MG63 (cell line): ENCODE measurements at places on chromosomes 1 and 21. TPM values are rescaled to one million over a fixed set of nuclear protein-coding genes. Genes with fewer than 3 reads are reported as not detected.

DNA sequence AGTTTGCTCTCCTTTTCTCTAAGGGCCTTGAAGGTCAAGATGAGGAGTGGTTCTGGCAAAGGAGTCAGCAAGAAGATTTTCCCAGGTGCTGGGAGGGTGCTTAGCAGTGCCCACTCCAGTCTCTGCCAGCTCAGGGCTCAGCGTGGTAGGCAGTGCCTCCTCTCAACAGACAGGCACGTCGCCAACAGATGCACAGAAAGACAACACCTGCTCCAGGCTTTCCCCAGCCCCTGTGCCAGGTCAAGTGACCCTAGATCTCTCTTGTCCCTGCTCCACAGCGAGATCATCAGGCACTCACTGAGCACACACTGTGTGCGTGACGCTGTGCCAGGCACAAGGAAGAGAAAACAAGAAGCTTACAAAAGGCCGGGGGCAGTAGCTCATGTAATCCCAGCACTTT lies 86.0 kb downstream of the CASZ1 start:
- DNase-seq: no peak

MAP3K21 gene
- total RNA-seq: 0.89 and 1.5 TPM in 2 replicates

DNA sequence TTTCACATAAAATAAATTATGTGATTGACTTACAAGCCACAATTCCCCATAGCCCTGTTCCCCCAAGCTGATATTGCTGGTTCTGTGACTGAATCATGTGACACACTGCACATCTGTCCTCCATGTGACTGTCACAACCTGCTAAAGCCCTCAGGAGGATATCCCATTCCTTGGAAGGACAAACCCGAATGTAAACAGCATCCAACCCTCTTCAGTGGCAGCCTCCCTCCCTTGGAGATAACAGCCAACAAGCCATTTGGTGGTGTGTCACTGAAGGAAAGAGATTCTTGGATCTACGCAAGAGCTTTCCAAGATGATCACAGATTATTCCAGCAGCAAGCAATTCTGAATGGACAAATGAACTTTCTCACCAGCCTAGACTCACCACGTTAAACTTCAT lies 153.9 kb upstream of the TIAM1 start:
- no peak for DNase-seq

- DNase-seq: no peak
Measured at GRCh38 chr1:2637442-2638145, 4.8 kb upstream of the MMEL1 start.

GRCh38 chr1:150567717-150568593 lies 11.5 kb downstream of the MCL1 start:
- peak; percentile 92 for DNase-seq

DNA sequence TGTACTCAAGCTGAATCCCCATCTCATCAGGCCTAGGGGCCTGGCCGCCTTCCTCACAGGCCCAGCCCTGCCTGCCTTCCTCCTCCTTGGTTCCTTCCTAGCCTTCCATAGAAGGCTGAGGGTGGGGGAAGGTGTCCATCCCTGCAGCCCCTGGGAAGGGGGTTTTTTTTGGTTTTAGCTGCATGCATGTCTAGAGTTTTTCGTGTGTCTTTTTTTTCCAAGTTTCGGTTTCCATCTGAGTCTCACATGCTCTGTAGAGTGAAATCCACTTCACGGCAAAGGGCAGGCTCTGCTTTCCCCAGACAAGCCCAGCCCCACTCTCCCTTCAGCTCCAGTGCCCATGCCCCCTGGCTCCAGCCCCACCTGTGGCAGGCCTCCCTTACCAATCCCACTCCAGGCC lies 32.1 kb downstream of the GRHL3 start:
- no peak for DNase-seq

ASPM gene
- total RNA-seq: 18.7 and 36.6 TPM in 2 replicates

DNA sequence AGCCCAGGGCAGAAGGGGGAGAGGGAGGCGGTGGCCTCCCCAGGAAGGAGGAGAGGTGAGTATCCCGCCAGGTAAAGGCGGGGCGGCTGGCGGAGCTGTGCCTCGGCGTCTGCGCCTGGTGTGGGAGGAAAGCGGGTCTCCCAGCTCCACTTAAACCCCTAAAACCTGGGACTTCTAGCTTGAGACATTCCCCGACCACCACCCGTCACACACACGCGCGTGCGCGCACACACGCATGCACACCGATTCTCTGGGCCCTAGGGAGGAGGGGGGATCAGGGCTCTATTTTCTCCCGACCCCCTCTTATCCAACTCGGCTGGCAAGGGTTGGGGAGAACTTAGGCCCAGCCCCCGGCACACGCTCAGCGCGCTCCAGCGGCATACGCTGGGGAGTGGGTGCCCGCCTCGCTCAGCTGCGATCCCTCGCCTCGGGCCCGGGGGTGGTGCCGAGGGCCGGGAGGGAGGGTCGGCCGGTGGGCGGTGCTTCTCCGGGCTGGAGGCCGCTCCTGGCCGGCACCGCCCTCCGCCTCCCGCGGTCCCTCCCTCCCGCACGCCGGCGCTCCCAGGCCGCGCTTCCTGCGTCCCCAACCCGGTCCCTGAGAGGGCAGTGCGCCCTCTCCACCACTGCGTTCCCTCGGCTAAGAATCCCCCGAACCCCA lies at the start of gene TMEM51:
TMEM51 (plus strand) TSS at position 564 of the 658 bp plus-strand sequence. CDS start 61,341 bp downstream, outside the sequence.
- DNase-seq: peak; percentile 63

DNA sequence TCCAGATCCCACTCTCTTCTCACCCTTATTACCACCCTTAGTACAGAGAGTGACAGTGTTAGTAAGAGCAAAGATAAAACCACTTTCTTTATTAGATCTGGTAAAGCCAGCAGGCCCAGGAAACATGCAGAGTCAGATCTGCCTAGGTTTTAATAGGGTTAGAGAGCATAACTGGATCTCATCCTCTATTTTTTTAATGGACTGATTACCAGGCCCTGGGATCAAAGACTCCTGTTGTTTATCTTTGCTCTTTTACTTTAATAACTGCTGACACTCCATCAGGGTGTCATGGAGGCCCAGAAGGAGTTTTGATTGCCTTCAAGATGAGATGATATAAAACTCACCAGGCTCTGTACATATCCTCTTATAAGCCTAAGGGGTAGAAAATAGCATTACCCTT lies 45.3 kb upstream of the RGS5 start:
- DNase-seq: no peak

DNA sequence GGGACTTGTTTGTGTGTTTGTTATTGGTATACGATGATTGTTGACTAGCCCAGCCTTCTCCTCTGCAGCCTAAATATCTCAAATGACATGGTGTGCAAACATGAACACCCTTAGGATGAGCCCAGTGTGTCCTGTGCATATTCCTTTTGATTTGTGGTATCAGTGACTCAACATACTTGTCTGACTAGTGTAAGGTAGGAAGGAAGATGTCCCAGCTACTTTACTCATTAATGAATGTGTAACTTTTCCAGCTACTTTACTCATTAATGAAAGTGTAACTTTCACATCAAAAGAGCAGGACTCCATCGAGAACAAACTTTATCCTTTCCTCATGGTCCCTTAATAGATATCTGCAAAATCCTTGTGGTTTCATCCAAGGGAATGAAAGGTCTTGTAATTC lies 2.7 kb upstream of the ZNF692 start:
- no peak for DNase-seq

GRCh38 chr1:244067893-244068292 lies 16.8 kb downstream of the ZBTB18 start:
- DNase-seq: no peak

ACKR1 gene
- not detected in 2 replicates for total RNA-seq

GRCh38 chr1:116167625-116168276 lies 56.6 kb downstream of the MAB21L3 start:
- no peak for DNase-seq

NTRK1 gene
- not detected in 2 replicates for total RNA-seq

DNA sequence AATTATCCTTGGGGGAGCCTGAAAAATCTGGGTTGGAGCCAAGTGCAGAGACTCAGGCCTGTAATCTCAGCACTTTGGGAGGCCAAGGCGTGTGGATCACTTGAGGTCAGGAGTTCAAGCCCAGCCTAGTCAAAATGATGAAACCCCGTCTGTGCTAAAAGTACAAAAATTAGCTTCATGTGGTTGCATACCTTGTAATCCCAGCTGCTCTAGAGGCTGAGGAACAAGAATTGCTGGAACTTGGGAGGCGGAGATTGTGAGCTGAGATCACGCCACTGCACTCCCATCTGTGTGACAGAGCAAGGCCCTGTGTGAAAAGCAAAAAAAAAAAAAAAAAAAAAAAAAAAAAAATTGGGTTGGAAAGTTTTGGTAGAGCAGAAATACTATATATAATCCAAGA lies 1563.6 kb upstream of the PRMT6 start:
- DNase-seq: no peak

- no peak for DNase-seq
Measured at GRCh38 chr1:11495579-11495978, 16.6 kb downstream of the DISP3 start.

CFHR3 gene
- total RNA-seq: not detected in 2 replicates

DNA sequence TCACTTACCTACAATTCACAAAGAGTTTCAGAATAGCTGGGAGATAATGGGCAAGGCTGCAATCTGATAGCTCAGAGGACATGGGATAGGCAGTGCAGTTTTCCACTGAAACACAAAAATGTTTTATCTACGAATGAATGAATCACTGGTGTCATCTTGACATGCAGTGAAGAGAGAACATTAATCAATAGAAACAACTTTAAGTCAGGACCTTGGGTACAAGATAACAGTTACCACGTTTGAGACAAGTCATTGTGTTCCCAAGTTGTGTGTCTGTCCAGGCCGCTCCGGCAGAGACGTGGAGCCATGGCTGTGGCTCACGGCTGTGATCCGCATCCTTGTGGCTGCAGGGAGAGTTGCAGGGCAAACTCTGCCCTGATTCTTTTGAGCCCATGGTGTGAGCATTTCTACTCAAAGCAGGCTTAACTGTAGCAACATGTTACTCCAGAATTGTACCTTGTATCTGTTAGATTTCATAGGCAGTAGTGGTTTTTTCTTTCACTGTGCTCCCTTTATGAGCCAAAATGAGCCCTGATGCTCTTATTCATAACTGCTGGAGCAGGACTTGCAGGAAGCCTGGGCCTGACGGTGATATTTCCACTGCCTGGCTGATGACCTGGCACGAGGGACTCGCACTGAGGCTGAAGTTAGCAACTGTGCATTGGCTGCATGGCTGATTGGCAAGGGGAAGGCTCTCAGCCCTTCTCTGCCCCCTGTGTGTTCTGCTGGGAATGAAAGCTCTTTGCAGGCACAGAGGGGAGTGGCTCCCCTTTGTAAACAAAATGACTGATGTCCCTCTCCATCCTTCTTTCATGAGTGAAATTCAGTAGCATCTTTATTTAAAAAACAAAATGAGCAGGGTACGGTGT lies 465.2 kb downstream of the AJAP1 start:
- no peak for DNase-seq

GRCh38 chr1:236515443-236515958 lies 8.3 kb upstream of the LGALS8 start:
- no peak for DNase-seq

GRCh38 chr1:25804244-25804963 lies 4.4 kb downstream of the SELENON start:
- DNase-seq: peak; percentile 88

GRCh38 chr1:181398544-181398943 lies 84.8 kb upstream of the CACNA1E start:
- DNase-seq: no peak

GRCh38 chr1:3894626-3895278 lies 5.3 kb downstream of the C1orf174 start:
- no peak for DNase-seq

- no peak for DNase-seq
Measured at GRCh38 chr1:33378524-33378923, 52.4 kb downstream of the PHC2 start.

DNA sequence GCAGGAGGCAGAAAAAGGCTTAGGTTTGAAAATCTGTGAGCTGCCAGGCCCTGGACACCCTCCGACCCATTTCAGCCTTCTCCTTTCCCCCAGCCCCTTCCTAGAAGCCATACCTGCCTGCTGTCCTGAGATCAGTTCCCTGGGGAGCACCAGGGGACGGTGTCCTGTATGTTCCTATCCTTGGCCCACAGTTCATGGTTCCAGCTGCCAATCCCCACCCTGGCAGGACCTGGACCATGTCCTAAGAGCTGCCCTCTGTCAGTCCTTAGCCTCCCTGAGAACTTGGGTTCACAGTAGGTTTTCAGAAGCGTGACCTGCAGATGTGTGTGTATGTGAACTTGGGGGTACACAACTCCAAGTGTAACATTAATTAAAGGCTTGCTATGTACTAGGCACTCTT lies 3.8 kb downstream of the TCEA3 start:
- no peak for DNase-seq

- DNase-seq: no peak
Measured at GRCh38 chr1:168408539-168408865, 127.8 kb downstream of the TBX19 start.

- DNase-seq: no peak
Measured at GRCh38 chr21:15199414-15200383, 134.9 kb upstream of the NRIP1 start.

DNA sequence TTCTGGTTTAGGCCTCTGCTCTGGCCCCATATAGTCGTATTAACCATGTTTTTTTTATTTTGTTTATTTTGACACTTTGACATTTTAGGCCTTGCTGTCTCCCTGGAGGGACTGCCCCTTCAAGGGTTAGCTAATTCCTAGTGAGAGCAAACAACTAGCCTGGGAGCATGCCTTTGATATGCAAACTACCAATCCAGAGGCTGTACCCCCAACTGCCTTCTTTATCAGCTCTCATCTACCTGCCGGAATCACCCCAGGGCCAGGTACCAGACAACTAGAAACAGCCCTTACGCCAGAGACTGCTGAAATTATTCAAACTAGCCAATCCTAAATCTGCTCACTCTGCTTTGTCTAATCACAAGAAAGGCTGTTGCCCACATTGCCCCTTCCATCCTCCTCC lies 13.0 kb upstream of the ST6GALNAC5 start:
- no peak for DNase-seq

DNA sequence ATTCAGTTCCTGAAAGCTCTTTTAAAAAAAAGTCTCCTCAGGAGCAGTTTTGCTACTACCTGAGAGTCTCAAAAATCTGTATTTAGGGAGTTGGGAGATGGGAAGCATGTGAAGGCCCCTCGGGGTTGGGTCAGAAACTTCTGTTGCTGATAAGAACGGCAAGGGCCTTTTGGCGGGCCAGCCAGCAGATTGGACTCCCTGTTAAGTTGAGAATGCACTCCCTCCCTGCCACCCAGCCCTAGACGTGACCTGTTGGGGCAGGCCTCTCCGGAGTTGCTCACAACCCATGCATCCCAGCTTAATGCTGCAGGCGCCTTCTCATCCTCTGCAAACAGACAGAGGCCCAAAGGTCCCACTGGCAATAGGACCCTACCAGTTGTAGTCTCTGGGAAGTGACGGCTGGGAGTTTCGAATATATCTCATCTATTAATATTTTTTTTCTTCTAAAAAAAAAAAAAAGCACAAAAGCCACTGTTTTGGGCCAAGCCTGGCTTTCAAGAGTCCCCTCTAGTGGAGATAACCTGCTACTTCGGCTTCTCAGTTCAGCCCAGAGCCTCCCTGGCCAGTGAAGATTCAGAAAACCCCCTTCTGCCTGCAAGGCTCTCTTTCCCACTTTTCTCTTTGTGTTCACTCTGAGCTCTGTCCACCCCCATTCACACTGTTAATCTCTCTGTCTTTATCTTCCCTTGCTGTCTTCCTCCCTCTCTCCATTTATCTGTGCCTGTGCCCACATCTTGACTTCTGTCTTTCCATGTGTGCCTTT lies 5.3 kb downstream of the PLXNA2 start:
- peak; percentile 34 for DNase-seq
